Fibroblast of lung (primary cell): ENCODE measurements at places on chromosomes 4 and X.
A peak's percentile ranks its signal among the peaks of the same experiment; 100 is the strongest.

GRCh38 chr4:1360423-1361283 is 13.6 kb downstream of the UVSSA start:
- DNase-seq: peak; percentile 60

DNA sequence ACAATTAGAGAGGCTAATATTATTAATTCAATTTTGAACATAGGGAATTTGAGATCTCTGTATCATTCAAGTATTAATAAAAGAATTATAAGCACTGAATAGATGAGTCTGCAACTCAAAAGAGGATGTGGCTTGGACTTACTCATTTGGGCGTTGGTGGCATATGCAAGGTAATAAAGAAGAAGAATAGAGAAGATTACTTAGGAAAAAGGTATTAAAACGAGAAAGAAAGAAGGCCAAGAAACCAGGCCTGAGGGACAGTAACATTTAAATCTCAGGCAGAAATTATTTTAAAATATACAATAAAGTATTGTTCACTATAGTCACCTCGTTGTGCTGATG is 383.0 kb upstream of the INTU start:
- DNase-seq: no peak

DNA sequence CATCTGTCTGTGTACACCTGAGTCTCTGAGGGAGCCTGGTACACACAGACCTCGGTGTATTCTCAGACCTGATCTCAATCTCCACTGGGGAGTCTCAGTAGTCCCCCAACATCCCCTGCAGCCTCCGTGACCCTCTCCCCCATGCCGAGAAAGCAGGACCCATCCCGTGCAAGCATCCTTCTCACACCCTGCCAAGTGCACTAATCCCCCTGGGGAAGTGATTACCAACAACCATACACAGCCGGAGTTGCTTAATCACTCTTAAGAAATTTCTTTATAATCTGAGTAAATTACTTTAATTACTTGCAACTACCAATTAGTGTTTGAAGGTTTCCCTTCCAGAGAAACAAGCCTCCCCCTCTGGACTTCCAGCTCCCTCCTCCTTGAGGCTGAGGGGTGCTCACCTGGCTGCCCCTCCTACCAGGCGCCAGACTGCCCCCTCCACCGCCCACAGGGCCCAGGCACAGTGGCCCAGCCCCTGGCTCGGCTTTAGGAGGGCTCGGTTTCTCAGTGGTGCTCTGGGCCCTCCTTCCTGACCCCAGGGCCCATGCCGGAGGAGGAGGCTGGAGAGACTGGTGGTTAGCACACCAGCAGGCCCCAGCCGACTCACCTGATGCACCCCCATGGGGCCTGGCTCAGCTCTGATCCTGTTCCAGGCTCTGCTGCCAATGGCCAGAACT is 43.8 kb downstream of the PJA1 start:
- DNase-seq: no peak

DNA sequence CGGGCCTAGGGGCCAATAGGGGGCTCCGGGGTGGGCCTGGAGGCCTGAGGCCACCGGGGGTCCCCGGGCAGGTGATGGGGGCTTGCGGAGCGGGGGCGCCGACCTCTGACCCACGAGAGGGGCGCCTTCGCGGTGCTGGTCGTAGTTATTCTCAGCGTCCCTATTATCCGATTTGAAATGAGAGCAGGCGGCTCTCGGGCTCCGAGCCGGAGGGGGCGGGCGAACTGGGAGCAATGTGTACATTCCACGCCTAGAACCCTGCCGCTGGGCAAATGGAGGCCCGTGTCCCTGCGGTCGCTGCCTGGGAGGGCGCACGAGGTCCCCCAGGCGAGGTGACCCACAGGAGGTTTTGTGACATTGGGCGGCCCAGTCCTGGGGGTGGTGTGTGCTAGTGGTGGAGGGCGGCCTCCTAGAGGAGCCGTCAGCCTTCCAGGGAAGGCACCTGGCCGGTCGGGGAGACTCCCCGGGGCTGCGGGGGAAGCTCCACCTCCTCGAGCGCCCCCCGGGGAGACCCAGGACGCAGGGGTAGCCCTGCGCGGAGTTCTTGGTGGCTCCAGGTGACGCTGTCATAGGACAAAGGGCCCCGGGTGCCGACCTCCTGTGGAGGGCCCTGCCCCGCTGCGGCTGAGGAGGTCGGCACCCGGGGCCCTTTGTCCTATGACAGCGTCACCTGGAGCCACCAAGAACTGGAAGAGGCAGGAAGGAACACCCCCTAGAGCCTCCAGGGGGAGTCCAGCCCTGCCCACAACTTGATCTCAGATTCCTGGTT is 102.6 kb upstream of the PRKX start:
- peak; percentile 40 for DNase-seq

DNA sequence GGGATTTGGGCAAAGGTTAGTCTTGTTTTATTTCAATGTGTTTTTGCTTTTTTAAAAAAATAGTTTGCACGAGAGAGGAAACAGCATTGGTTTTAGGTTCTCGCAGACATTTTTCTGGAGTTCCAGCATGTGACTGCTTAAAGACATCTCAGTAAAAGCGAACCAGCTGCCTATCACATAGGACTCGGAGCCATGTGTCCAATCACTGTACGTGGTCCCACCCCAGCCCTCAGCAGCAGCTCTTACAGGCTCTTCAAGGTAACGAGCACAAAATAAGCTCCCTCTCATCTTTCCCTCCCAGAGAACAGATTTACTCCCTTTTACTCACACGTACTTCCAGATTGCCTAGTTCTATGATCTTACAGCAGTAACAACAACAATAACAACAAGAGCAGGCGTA is 68.7 kb downstream of the MCF2 start:
- DNase-seq: no peak

- DNase-seq: no peak
Observed at GRCh38 chr4:71405791-71406190, 67.0 kb downstream of the SLC4A4 start.

DNA sequence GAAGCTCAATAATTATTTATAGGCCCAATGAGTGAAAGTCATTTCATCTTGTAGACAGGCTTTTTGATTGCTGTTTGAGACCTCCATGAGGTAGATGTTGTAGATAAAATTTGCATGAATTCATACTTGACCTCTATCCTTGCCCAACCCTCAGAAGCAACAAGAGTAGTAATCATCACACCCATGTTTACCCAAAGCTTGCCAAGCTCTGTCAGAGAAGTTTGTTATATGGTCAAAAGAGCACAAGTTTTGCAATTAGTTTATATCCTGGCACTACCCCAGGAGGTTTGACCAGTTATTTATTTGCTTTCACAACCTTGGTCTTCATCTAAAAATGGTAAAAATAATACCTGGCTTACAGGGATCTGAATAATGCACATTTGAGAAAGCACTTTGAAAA is 20.7 kb downstream of the ADH7 start:
- DNase-seq: no peak

- DNase-seq: no peak
Observed at GRCh38 chr4:25875281-25875745, 12.5 kb upstream of the SEL1L3 start.

DNA sequence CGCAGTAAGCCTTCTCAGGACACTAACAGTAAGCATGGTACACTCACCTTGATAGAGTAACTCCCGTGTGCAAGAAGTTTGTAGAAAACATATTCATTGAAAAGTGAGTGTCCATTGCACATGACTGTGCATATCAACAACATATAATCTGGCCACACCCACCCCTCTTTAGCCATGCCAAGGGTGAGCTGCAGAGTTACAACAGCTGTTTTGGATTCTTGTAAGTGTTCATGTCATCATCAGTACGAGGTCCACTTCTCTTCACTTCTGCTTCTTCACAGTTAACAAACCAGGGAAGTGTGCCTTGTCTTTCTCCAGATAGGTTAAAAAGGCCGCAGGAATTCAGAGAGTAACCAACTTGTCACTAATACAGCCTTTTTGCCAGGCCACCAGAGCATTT is 116.6 kb downstream of the IRF2 start:
- DNase-seq: no peak

- no peak for DNase-seq
Observed at GRCh38 chr4:686413-687040, 2.4 kb downstream of the SLC49A3 start.

DNA sequence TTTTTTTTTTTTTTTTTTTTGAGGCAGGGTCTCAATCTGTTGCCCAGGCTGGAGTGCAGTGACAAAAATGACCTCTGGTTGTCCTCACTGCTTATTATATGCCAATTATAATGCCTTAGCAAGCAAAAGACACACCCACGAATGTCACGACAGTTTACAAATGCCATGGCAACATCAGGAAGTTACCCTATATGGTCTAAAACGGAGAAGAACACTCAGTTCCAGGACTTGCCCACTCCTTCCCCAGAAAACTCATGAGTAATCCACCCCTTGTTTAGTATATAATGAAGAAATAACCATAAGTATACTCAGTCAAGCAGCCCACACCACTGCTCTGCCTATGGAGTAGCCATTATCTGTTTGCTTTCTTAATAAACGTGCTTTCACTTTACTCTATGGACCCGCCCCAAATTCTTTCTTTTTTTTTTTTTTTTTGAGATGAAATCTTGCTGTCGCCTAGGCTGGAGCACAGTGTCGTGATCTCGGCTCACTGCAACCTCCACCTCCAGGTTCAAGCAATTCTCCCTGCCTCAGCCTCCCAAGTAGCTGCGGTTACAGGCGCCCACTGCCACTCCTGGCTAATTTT is 106.2 kb downstream of the SMIM20 start:
- DNase-seq: peak; percentile 89

DNA sequence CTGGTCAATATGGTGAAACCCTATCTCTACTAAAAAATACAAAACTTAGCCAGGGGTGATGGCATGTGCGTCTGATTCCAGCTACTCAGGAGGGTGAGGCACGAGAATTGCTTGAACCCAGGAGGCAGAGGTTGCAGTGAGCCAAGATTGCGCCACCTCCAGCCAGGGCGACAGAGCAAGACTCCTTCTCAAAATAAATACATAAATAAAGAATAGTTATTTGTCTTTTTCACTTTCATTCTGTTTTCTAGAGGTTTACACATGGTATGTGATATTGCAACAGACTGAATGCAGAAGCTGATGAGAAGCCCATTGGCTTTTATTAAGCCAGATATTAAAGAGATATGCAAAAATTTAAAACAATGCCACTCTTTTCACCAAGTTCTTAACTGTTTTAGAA is 8.2 kb downstream of the KLHL15 start:
- no peak for DNase-seq

DNA sequence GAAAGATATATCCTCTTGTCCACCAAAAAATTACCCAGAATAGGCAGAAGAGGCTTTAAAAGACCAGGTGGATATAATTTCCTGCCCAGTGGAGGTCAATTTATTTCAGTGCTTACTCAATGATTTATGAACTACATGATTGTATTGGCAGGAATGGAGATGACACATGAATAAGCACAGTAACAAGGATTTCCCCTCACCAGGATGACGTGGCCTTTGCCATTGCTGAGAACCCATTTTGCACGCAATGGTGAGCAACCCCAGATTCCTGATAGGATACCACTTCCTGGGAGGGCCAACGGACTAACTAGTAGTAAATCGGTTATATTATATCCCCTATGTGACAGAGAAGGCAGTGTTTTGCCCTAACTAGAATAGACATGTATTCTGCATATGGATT is 11.6 kb upstream of the TTC29 start:
- peak; percentile 93 for DNase-seq

GRCh38 chr4:39802005-39802404 is 104.1 kb downstream of the UBE2K start:
- no peak for DNase-seq

- DNase-seq: peak; percentile 99
Observed at GRCh38 chr4:124631760-124632159, 80.8 kb downstream of the ANKRD50 start.
